ENCODE measurements at places on chromosomes 11 and 22. TPM values are rescaled to one million over a fixed set of nuclear protein-coding genes. Genes with fewer than 3 reads are reported as not detected.
A peak's percentile ranks its signal among the peaks of the same experiment; 100 is the strongest.

GRCh38 chr11:120199613-120200012 is 11.2 kb upstream of the OAF start:
- DNase-seq: no peak

GRCh38 chr11:32508780-32509179 is 73.4 kb upstream of the WT1 start:
- no peak for DNase-seq

- no peak for DNase-seq
Observed at GRCh38 chr11:125199915-125200314, 35.4 kb downstream of the PKNOX2 start.

DNA sequence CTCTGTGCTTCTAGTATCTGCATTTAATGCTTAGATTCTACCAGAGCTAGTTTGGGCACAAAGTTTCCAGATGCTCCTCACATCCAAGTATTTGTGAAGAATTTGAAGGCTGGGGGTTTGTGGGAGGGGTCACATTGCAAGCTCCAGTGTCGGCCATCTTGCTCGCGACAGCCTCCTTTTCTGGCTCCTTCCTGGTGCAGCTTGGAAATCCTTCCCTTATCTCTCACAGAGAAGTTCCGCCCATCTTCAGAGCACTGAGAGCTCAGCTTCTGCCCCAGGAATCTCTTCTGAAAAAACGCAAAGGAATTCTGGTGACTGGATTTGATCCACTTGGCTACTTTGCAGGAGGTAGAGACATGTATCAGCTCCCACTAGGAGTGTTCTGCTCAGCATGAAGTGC is 497.5 kb downstream of the TBC1D22A start:
- DNase-seq: no peak

GRCh38 chr22:43990044-43990443 is 34.1 kb upstream of the PARVB start:
- no peak for DNase-seq

DNA sequence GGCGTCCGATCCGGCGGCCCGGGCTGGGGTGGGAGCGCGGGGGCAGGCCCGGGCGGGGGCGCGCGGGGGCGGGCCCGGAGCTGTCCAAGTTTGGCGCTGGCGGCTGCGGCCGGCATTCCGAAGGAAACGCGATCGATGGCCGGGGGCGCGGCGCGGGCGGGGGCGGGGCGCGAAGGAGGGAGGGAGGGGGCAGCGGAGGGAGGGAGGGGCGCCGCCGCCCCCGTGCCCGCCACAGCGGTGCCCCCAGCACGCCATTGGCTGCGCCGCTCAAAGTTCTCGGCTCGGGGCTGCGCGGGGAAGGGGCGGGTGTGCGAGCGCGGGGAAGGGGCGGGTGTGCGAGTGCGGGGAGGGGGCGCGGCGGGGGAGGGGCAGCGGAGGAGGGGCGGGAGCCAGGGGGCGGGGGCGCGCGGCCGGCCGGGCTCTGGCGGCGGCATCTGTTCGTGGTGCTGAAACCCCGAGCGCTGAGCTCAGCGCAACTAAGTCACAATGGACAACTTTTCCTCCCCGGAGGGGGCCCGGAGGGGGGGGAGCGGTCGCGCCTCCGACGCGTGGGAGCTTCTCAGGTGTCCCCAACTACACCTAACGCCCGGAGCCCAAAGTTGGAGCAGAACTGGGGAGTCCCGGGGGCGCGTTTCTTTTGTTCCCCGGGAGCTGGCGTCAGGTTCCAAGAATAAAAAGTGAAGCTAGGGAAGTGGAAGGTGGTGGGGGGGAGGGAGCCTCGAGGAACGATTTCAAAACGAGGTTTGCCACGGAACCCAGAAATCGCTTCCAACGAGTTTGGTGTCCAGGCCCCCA is 2.2 kb downstream of the PHF21B start:
- DNase-seq: no peak

- no peak for DNase-seq
Observed at GRCh38 chr11:72782081-72782920, 11.5 kb downstream of the STARD10 start.

DNA sequence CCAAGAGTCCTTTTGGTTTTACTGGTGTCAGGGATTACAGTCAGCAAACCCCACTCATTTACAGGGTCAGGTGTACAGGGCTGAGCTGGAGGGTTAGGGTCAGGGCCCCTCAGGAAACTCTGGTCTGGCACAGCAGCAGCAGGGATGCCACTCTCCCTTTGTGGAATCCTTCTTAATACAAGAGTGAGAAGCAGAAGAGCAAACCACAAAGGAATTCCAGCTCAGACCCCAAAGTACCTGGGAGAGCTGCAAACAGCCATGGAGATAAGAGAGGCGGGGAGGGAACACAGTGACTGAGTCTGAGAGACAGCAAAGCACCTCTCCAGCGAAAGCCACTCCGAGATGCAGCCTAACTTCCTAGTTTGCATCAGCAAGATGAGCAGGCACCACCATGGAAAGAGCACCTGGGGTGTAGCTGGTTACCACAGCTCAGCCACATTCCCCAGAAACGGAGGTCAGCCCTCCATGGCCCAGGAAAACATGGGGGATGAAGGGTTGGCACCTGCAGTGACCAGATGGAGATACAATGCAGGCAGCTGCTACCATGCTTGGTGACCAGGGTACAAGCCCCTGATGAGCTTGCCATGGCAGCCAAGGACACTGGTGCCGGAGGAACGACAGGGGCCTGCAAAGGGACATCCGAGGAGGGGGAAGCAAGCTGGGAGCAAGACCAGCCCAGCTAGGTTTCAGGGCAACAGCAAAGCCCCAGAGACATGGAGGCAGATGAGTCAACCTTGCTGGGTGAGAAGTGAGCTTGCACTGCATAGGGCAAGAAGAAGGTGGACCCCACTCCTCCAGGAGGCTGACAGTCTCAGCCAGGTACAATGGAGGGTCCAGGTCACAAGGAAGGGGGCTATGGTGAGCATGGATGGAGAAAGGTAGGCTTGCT is 3.9 kb downstream of the BET1L start:
- DNase-seq: no peak

GRCh38 chr11:100789500-100789899 is 102.4 kb downstream of the ARHGAP42 start:
- DNase-seq: no peak

GRCh38 chr22:23115825-23116494 is 25.8 kb downstream of the RSPH14 start:
- DNase-seq: no peak

GRCh38 chr11:22703040-22703439 is 36.6 kb downstream of the GAS2 start:
- peak; percentile 94 for DNase-seq

DNA sequence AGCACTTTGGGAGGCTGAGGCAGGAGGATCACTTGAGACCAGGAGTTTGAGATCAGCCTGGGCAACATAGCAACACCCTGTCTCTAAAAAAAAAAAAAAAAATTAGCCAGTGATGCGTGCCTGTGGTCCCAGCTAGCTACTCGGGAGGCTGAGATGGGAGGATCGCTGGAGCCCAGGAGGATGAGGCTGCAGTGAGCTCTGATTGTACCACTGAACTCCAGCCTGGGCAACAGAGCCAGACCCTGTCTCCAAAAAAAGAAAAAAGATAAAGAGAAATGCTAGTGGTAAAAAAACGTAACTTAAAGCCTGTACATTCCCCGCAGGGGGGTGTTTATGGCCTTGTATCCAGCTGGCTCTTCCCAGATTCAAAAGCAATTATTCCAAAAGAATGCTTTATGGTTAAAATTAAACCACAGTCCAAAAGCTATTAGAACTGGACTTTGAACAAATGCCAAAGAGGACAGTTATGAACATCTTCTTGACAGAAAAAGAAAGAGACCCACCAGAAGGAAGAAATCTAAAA is 16.4 kb upstream of the SNX32 start:
- no peak for DNase-seq

DNA sequence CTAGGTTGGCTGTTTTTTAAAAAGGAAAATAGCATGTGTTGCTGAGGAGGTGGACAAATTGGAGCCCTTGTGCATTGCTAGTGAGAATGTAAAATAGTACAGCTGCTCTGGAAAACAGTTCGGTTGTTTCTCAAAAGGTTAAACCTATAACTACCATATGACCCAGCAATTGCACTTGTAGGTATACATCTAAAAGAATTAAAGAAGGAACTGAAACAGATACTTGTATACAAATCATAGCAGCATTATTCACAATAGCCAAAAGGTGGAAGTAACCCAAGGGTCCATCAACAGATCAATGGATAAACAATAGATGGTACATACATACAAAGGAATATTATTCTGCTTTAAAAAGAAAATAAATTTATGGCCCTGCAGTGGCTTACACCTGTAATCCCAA is 111.4 kb downstream of the CSTPP1 start:
- no peak for DNase-seq

DNA sequence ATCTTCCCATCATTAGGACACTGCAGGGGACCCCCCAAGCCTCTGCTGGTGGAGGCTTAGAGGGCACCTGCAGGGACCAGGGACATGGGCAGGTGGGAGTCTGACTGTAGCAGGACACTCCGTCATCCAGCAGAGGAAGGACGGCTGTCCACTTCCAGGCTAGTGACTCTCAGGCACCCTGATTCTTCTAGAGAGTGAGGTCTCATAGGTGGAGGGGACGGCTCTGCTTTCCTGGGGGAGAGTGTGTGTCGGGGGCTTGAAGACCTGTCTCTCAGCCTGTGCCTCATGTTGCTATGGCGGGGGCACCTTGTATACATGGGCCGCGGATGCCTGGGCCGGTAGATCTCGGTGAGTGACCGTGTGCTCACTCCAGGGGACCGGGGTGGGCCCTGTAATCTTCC is 1116.6 kb downstream of the BRD1 start:
- DNase-seq: no peak

DNA sequence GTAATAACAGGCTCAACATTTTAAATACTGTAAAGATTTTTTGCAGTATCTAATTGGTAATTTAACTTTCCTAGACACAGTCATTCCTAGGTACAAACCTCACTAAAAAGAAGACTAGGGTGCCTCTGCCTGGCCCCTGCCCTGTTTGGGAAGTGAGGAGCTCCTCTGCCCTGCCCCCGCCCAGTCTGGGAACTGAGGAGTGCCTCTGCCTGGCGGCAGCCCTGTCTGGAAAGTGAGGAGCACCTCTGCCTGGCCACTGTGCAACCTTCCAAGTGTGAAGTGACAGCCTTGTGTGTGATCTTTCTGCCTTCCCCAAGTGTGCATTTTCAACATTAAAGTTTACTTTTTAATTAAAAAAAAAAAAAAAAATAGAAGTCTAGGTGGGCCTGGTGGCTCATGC is 4.2 kb downstream of the CHORDC1 start:
- no peak for DNase-seq

The NCAPH2 gene
- total RNA-seq: 28.3 TPM

The EXPH5 gene
- total RNA-seq: 22.3 TPM

The CD3D gene
- not detected for total RNA-seq

Measured in bronchial epithelial cell (primary cell).